Hippocampal formation (tissue), 2 donors: ENCODE measurements at places on chromosomes 13 and 19.

DNA sequence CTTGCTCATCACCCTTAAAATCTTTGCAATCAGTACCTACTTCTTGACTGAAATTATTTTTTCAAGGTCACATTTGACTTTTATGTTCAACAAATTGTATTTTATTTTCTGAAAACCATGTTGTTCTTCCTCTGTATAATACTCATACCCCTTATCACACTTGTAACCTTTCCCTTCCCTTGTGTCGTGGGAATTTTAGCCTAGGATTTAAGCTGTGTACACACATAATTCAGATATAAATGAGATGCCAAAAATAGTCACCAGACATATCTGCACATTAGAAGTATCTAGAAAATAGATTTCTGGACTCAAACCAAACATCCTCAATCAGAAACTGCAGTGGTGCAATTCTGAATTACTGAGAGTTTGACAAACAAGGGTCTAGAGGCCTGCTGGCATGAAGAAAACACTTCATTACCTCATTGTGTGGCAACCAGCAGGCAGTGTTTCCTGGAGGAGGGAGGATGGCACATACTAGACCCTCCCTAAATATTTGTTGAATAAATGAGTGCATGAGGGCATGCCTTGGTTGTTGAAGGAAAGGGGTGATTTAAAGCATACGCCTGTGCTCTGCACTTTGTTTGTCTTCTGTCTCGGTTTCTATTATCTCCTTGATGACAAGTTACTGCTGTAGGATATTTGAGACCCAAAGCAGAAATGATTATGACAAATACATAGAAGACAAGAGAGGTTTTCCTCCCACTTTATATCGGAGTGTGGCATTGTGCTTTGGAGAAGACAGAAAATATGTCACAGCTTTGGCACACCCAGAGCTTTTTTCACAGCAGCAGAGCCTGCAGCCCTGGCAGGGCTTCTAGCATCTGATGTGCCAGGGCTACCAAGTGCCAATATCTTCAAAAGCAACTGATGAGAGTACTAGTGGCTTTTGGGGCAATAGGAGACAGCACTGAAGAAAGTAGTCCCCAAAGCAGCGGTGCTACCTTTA lies 881.1 kb downstream of the PCDH9 start:
- DNase-seq, result peak; percentile 33

GRCh38 chr13:107721125-107721869 lies 494.0 kb downstream of the LIG4 start:
- DNase-seq, result no peak

- no peak for DNase-seq
Observed at GRCh38 chr19:21022996-21023395, 2.5 kb downstream of the ZNF430 start.

DNA sequence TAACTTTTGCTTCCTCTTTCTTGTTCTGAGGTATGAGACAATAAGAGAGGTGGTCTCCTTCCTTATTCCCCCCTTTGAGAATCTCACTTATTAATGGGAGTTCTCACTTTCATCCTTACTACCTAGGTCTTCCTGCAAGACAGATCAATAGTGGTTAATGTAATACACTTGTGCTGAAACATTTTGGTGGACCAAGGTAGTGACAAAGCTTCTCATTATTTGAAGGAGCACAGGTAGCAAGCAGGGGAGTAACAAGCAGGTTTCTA lies 17.9 kb downstream of the ZNF700 start:
- DNase-seq, result no peak

GRCh38 chr19:21603431-21604231 lies 98.2 kb downstream of the ZNF429 start:
- no peak for DNase-seq

GRCh38 chr19:3593156-3593555 lies 7.9 kb downstream of the GIPC3 start:
- no peak for DNase-seq

DNA sequence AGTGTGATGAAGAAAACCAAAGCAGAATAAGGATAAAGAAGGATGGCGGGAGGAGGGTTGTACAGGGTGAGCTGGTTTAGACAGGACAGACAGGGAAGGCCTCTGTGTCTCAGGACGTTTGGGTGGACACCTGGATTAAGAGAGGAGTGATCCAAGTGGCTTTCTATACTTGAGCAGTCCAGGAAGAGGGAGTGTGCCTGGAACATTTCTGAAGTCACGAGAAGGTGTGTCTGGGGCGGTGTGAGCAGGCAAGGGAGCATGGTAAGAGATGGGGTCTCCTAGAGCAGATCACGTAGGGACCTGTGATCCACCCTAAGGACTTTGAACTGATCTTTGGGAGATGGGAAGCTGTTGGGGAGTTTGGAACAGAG lies 15.4 kb upstream of the STK24 start:
- no peak for DNase-seq

GRCh38 chr19:608155-609003 lies 18.7 kb downstream of the HCN2 start:
- no peak for DNase-seq

DNA sequence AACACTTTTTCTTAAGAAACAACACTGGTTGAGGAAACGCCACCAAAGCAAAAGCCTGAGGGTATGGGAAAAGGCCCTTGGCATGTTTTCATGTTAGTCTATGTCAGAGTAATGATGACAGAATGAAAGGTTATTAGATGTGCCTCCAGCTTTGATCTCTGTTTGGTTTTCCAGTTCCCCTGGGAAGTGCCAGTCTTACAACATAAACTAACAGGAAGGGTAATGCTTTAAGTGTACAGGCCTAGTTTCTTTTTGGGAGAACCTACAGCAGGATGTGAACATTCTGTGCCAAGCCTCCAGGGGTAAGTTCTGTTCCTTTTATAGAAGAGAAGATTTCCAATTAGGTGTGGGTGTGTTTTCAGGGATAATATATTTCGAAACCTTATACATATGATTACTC lies 121.7 kb downstream of the FNDC3A start:
- no peak for DNase-seq

- no peak for DNase-seq
Observed at GRCh38 chr13:113554333-113554700, 30.2 kb upstream of the TFDP1 start.

DNA sequence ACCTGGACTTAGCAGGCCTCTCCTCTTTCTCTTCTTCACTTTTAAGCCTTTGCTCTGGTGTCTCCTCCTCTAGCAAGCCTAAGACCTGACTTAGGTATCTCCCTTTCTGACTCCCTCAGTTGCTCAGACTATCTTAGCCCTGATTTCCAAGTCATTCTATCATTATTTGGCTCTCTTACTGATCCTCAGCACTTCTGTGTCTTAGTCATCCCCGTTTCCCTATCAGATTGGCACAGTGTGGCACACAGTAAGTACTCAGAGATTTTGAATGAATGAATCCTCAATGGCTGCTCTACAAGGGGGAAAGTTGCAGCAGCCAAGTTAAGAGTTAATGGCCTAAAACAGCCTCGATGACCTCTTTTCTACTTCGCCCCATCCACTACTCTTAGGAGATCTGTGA lies 8.2 kb downstream of the KCTD12 start:
- no peak for DNase-seq

DNA sequence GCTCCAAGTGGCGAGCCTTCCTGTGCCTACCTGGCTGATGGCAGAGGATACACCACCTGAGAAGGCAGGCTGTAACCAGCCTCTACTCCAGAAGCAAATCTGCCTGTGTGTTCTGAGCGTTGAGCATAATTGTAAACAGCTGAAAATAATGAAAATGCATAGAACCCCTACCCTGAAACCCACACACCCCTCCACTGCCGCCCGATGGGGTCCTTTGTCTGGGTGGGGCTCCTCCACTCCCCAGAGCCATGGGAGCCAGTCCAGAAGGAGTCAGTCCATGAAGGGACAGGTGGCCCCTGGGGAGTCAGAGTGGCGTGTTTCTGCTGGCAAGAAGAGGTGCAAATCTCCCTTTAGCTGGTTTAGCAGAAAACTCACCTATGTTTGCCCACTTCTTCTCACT lies 8.0 kb upstream of the SOX1 start:
- DNase-seq, result no peak
